ENCODE measurements at places on chromosomes 3 and 15.

DNA sequence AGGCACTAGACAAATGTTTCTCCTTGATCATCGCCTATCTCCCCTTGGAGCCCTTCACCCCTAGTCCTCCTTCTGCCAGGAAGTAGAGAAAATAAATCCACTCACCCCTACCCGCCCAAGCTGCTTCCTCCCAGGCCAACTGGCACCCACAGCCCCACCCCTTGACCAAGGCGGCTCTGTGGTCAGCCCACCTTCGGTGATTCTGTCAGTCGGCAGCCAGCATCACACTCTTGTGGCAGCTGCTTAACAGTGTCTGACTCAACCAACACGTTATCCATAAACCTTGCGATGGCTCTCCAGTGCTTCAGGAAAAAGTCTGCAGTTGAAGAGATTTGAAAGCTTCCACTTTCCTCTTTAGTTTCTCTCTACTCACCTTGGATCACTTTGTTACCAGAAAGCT, 7.6 kb downstream of the SHF start:
- no peak for DNase-seq

DNA sequence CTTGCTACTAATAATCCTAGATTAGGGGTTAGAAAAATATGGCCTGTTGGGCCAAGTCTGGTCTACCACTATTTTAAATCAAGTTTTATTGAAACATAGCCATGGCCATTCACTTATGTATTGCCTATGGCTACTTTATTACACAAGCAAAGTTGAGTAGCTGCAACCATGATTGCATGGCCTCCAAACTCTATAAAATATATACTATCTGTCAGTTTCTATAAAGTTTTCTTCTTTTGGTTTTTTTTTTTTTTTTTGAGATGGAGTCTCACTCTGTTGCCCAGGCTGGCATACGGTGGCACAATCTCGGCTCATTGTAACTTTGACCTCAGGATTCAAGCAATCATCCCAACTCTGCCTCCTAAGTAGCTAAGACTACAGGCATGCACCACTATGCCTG, 60.4 kb downstream of the INO80 start:
- DNase-seq, result no peak

- DNase-seq, result no peak
Measured at GRCh38 chr3:42497009-42497731, 5.3 kb upstream of the VIPR1 start.

GRCh38 chr15:49769225-49769624, 148.4 kb downstream of the DTWD1 start:
- DNase-seq, result no peak

- DNase-seq, result no peak
Measured at GRCh38 chr15:43930079-43930478, 103.3 kb downstream of the WDR76 start.

DNA sequence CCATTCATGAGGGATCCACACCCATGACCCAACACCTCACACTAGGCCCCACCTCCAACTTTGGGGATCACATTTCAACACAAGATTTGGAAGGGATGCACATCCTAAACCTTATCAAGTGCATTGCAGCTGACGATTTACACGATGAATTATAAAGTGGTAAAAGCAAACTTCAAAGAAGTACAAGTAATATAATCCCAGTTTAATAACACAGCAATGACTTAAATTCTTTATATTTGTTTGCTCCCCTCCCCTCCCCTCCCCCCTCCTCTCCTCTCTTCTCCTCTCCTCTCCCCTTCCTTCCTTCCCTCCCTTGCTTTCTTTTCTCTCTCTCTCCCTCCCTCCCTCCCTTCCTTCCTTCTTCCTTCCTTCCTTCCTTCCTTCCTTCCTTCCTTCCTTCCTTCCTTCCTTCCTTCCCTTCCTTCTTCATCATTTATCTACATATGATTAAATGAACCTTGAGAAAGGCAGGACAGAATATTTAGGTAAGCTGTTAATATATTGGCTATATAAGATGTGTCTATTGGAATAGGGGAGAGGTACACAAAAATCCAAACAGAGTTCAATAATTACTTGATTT, 46.3 kb upstream of the CLSTN2 start:
- DNase-seq, result no peak

- DNase-seq, result no peak
Measured at GRCh38 chr3:63343674-63344073, 65.6 kb downstream of the SYNPR start.

DNA sequence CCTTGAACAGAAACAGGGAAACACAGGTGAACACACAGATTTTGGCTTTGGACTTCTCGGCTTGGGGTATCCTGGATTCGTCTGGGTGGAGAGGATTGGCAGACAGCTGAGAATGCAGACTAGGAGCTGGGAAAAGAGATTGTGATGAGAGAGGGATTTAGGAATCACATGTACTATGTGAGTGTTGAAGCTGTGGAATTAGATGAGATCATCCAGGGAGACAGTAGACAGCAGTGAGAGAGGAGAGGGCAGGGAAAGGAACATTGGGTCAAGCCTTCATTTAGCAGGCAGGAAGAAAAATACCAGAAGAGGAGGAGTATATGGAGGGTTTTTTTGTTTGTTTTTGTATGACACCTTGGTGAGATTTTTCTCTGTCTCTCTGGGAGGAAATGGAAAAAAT, 262.1 kb upstream of the TBL1XR1 start:
- no peak for DNase-seq

DNA sequence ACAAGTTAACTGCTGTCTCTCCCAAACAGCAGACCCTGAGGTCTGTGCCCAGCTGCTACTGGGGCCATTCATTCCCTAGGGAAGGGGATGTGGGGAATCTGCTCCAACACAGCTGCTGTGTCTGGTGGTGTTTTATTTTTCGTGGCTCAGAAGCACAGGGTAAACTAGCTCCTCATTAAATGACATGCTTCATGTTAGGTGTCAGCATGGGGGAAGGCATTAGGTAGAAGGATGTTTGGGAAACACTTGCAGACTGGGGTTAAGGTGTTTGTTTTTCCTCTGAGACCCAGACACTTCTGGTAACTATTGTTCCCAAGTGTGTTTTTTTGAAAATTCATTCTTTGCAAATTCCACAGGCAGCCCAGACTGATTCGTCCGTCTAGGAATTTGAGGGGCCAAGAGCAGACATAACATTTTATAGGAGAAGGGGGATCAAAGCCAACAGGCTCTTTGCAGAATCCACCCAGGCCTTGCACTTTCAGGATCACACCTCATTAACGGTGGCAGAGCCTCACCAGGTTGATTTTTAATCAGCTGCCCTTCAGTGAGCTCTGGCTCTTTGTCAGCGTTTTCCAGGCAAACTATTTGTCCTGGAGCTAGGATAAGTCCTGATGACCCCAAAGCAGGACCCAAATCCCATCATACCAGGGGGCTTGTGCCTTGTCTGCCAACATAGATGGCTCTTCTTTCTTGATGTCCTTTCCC, 65.4 kb upstream of the ITGA11 start:
- no peak for DNase-seq

- no peak for DNase-seq
Measured at GRCh38 chr15:69869881-69870505, 227.7 kb downstream of the TLE3 start.

- DNase-seq, result no peak
Measured at GRCh38 chr3:4776980-4777581, 202.2 kb upstream of the BHLHE40 start.

DNA sequence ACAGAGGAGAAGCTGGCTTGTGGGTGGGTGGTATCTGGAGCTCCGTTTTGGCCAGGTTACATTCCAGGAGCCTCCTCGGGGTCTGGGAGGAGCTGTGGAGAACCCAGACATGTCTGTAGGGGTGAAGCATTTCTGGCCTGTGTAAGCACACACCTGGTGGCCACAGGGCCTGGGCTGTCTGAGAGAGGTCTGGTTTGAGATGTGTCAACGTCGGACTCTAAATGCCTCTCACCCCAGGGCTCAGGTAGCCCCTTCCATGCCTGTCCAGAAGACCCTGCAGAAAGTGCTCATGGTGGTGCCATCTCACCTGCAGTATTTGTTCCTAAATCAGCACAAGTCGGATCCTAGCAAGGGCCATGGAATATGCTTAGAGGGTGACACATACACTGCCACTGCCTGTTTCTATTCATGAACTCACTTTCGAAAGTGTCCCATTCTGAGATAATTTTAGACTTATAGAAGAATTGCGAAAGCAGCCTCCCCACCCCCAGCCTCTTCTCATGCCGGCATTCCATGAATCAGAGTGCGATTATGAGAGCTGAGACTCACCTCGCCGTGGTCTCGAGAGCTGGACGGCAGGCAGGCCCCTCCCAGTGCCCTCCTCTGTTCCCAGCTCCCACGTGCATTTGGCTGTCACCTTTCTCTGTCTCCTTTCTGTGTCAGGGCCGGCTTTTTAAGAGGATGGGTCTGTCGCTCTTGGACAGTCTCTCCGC, 63.7 kb downstream of the KLF15 start:
- no peak for DNase-seq

DNA sequence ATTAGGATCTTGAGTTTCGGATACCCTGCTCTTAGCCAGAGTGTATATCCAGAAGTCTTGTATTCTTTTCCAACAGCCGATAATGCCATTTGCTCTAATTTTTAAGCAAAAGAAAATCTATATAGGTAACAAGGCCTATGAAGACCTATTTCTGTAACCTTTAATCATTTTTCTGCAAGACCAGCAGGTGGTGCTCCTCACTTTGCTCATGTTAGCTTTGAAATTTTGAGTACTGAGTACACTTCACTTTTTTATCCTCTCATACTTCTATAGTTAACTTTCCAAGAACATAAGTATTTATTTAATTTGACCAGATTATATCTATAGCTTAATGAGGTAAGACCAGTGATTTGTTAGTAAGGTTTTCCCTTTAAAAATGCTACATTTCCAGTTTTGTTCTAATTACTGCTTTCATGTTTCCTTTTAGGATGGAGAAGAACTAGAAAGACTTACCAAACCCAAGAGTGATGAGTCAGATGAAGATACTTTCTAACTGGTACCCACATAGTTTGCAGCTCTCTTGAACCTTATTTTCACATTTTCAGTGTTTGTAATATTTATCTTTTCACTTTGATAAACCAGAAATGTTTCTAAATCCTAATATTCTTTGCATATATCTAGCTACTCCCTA, 20.5 kb downstream of the SLC35A5 start:
- no peak for DNase-seq

DNA sequence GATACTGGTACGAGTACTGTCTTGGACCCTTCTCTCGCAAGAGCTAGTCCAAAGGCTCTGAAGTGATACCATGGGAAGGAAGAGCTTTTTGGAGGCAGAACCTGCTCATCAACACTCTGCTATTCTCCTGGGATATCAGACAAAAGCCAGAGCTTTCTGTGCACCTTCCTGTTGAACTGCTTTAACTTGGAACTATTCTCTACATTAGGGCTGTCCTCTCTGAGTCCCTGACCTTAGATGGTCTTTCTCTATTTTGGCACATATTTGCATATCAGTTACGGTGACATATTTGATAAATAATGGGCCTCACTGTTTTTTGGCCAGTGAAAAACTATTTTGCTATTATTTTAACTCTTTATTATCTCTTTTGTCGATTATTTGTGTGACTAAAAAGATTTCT, 146.9 kb downstream of the TIGIT start:
- no peak for DNase-seq

GRCh38 chr3:108011616-108012015, 79.2 kb downstream of the CD47 start:
- no peak for DNase-seq

GRCh38 chr3:67017211-67017610, 19.1 kb downstream of the KBTBD8 start:
- DNase-seq, result no peak

GRCh38 chr15:25737218-25737643, 125.9 kb downstream of the ATP10A start:
- DNase-seq, result no peak

- no peak for DNase-seq
Measured at GRCh38 chr15:99447497-99448371, 118.0 kb upstream of the MEF2A start.

- DNase-seq, result no peak
Measured at GRCh38 chr15:35624881-35625280, 78.9 kb upstream of the DPH6 start.

DNA sequence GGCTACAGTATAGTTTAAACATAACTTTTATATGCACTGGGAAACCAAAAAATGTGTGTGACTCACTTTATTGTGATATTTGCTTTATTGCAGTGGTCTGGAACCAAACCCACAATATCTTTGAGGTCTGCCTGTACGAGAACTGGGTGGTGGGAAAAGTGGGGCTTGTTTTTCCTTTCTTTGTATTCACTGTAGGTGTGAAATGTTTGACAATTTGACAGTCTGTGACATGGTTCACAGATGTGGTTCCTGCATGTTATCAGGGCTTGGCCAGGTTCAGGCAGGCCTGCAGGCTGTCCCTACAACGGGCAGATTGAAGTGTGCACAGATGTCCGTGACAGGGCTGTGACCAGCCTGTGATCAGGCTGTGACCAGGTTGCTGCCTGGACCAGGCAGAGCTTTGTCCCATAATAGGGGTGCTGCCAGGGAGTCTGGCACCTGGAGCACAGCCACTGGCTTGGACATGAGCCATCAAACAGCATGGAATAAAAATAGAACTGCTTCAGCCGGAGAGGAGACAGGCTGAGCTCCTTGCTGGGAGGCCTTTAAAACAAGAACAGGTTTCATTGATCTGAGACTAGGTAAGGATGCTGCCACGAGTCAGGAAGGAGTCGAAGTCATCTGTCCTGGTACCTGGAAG, 61.0 kb downstream of the KLF13 start:
- no peak for DNase-seq

DNA sequence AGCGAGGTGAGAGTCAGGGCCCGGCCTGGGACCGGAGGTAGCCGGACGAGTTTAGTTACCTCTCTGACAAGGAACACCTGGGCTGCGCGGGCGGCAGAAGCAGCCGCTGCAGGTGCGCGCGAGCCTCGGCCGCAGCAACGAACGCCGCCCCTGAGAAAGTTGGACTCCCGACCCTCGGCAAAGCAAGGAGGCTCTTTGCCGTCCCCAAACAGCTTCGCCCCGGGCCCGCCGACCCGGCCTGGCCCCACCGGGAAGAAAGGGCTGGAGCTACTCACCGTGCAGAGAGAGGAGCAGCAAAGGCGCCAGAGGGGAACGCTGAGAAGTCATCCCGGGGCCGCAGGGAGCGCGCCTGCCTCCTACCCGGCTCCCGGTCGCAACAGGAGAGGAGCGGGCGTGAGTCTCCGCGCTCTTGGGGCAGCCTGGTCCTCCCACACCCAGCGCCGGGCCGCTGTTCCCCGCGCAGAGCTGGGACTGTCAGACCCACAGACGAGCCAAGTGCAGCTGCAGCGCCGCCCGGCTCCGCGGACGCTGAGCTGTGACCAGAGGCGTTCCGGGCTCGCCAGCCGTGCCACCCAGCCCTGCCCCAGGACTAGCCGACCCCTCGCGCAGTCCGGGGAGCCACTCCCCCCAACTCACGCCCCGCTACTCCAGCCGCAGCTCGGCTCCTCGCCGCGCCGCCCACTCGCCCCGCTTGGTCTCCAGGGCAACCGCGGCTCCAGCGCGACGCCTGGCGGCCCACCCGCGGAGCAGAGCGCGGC, at the start of gene IGSF11:
TSS of gene IGSF11 (minus strand) at position 591 of the 758 bp plus-strand sequence. CDS start at position 327, 264 bp downstream.
- peak; percentile 29 for DNase-seq

- no peak for DNase-seq
Measured at GRCh38 chr15:95690631-95691340, 639.7 kb upstream of the NR2F2 start.

DNA sequence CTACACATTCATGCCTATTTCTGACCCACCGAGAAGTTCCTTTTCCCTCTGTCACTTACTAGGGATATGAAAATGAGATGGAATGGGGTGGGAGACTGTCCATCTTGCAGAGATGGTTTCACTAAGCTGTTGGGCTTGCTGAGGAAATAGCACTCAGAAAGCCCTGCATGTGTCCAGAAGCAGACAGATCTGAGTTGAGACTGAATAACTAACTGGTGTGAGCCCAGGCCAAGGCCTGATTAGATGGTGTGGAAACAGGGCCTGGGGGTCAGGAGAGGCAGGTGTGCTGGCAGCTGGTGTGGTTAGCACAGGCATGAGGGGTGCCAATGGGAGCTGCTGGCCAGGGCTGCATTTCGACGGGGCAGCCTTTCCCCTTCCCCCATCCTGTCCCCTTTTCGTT, 72.1 kb downstream of the CLSTN2 start:
- DNase-seq, result no peak

Data from stimulated activated CD8-positive, alpha-beta memory T cell treated with anti-CD3 and anti-CD28 coated beads, Interleukin-7, amount 100 ng/mL, for 1 hour (primary cell).